Posterior vena cava (tissue), 2 donors: ENCODE measurements at places on chromosomes 3 and 15. TPM values are rescaled to one million over a fixed set of nuclear protein-coding genes. Genes with fewer than 3 reads are reported as not detected.

GNAT1 gene
- total RNA-seq = not detected

- DNase-seq = no peak
These were observed 96.0 kb downstream of the MEGF11 start for GRCh38 chr15:66157507-66157906.

- DNase-seq = no peak
These were observed 635.1 kb upstream of the AGTR1 start for GRCh38 chr3:148062590-148062989.

DNA sequence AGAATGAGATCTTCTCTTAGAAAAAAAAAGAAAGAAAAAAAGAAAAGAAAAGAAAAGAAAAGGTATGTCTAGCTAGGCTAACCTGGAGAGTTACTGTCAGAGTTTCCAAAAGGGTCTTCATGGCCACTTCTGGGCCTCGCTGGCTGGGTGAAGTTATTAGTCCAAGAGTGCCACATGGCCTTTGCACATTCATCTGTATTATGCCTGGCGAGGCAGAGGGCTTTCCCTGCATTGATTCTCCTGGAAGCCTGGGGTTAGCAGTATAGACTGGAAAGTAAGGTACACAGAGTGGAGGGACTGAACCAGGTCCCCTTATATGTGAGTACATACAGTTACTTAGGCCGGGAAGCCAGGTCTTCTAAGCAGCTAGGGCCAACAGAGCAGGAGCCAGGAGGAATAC is 54.8 kb upstream of the CGNL1 start:
- DNase-seq = peak; percentile 26

DNA sequence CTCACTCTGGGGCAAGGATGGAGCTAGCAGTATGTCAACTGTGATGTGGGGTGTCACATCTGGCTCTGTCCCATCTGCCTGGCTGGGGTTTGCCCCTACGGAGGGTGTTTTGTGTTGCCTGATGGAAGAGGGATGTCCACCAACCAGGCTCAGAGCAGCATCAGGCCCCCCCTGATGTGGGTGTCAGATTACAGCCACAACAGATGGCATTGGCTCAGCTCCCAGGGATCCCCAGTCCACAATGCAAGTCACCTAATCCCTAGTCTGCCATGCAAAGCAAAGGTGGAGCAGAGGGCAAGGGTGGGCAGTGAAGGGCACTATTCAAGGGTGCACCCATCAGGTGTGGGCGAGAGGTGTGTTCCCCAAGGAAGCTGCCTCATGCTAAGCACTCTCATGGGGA is 48.9 kb upstream of the AMOTL2 start:
- no peak for DNase-seq

MAGI1 gene
- total RNA-seq = 27.9 TPM
